Activated CD4-positive, alpha-beta memory T cell treated with anti-CD3 and anti-CD28 coated beads, Interleukin-2, amount 10 ng/mL, durations not matched to agents 7 days and 5 days (primary cell): ENCODE measurements at places on chromosomes 2 and 18. TPM values are rescaled to one million over a fixed set of nuclear protein-coding genes. Genes with fewer than 3 reads are reported as not detected.
A peak's percentile ranks its signal among the peaks of the same experiment; 100 is the strongest.

DNA sequence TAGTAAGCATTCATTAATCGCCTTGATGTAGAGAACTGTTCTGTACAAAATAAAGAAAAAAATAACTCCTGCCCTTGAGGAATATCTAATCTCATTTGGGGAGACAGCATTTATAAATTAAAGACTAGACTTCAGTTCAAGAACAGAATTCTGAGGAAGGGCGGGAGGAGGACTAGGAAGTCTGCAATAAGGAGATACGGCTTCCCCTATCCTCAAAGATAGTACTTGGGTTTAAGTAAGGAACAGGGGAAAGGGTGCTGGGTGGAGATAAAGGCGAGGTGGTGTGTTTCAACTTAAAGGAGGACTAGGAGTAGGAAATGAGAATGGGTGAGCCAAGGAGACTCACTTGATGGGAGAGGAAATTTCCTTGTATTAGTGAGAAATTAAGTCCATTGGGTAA, 121.9 kb upstream of the MSTN start:
- H3K27me3 ChIP-seq = peaks cover 25% of the 10 kb centered on the region
- H3K4me3 ChIP-seq = no peak overlapping the region
- peaks cover 7% of the 10 kb centered on the region for H3K4me1 ChIP-seq
- H3K27ac ChIP-seq = no peak overlapping the region

GRCh38 chr2:133092571-133092970, 422.6 kb upstream of the LYPD1 start:
- no peak for DNase-seq
- no peak overlapping the region for H3K4me3 ChIP-seq
- no peaks in the 10 kb centered on the region for H3K27me3 ChIP-seq
- no peaks in the 10 kb centered on the region for H3K36me3 ChIP-seq

- no peaks in the 10 kb centered on the region for H3K36me3 ChIP-seq
- no peaks in the 10 kb centered on the region for H3K27me3 ChIP-seq
- no peak overlapping the region for H3K4me3 ChIP-seq
- H3K27ac ChIP-seq = no peak overlapping the region
- DNase-seq = no peak
Measured at GRCh38 chr2:99956232-99957030, 186.0 kb downstream of the AFF3 start.

- no peak for DNase-seq
- no peaks in the 10 kb centered on the region for H3K36me3 ChIP-seq
- H3K27me3 ChIP-seq = no peaks in the 10 kb centered on the region
- H3K4me3 ChIP-seq = no peak overlapping the region
- H3K4me1 ChIP-seq = no peaks in the 10 kb centered on the region
Measured at GRCh38 chr18:70991577-70991976, 702.7 kb downstream of the SOCS6 start.

DNA sequence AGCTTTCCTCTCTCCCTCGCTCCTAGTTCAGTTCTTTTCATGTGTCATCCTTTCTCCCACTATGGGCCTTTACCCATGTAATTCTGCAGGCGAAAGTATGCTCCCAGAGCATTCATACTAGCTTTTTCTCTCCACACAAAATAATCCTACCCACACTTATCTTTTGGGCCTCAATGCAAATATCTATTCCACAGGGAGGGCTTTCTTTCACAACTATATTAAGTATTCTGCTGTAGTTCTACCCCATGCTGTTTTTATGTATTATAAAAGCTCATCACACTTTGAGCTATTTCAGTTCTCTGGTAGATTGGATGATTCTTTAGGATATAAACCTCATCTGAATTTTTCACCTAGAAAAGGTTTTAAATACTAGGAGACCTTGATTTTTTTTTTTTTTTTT, 774.6 kb upstream of the CRIM1 start:
- no peak overlapping the region for H3K4me3 ChIP-seq
- H3K4me1 ChIP-seq = no peaks in the 10 kb centered on the region
- no peaks in the 10 kb centered on the region for H3K27me3 ChIP-seq
- H3K36me3 ChIP-seq = no peaks in the 10 kb centered on the region
- no peak overlapping the region for H3K27ac ChIP-seq

DNA sequence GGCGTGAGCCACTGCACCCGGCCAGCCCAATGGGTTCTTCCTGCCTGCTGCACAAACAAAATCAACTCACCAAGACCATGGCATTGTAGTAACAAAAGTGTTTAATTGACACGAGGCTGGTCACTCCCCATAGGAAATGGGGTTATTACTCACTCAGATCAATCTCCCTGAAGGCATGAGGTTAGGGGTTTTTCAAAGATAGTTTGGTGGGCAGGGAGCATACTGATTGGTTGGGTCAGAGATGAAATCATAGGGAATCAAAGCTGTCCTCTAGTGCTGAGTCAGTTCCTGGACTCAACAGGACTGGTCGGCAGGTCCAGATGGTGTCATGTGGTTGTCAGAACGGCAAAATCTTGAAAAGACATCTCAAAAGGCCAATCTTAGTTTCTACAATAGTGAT, 122.1 kb downstream of the TMEM17 start:
- H3K4me3 ChIP-seq = no peak overlapping the region
- DNase-seq = no peak
- H3K27ac ChIP-seq = no peak overlapping the region
- H3K36me3 ChIP-seq = no peaks in the 10 kb centered on the region
- peaks cover 2% of the 10 kb centered on the region for H3K27me3 ChIP-seq

- DNase-seq = no peak
- H3K4me1 ChIP-seq = peaks cover 74% of the 10 kb centered on the region
- no peaks in the 10 kb centered on the region for H3K27me3 ChIP-seq
- peak within 1 kb of the TSS; percentile 95 for H3K4me3 ChIP-seq
- H3K27ac ChIP-seq = peak within 1 kb of the TSS; percentile 90
Measured at GRCh38 chr2:105744909-105745853, at the start of gene NCK2. Gene NCK2, plus strand, starts transcription at chr2:105744912. Its CDS starts 110,152 bp downstream, at chr2:105855064.

GRCh38 chr2:39938035-39938835, 159.2 kb upstream of the THUMPD2 start:
- no peaks in the 10 kb centered on the region for H3K27me3 ChIP-seq
- DNase-seq = no peak
- H3K4me1 ChIP-seq = peaks cover 54% of the 10 kb centered on the region
- peak overlapping the region; percentile 86 for H3K27ac ChIP-seq
- peak overlapping the region; percentile 21 for H3K4me3 ChIP-seq
- peaks cover 19% of the 10 kb centered on the region for H3K36me3 ChIP-seq

DNA sequence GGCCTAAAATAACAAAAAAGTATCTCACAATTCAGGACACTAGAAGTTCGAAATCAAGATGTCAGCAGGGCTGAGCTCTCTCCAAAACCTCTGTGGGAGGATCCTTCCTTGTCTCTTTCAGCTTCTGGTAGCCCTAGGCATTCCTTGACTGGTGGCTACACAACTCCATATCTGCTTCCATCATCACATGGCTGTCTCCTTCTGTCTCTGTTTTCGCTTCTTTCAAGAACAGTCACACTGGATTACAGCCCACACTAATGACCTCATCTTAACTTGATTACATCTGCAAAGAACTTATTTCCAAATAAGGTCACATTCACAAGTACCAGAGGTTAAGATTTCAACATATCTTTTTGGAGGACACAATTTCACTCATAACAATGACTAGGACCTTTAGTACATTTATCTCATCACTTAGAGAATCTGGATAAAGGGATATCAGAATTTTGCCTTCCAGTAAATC, 275.2 kb downstream of the IRS1 start:
- no peak overlapping the region for H3K27ac ChIP-seq
- DNase-seq = no peak

DNA sequence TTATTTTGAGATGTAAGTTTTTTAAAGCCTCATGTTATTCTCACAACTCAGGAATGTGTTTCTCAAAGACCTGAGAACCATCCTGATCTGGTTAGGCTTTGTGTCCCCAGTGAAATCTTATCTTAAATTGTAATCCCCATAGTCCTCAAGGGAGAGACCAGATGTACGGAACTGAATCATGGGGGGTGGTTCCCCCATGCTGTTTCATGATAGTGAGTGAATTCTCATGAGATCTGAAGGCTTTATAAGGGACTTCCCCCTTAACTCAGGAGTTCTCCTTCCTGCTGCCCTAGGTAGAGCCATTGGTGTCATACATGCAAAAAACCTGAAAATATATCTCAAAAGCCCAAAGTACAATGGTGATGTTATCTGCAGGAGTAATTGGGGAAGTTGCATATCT, 836.7 kb downstream of the CBLN2 start:
- DNase-seq = no peak
- no peaks in the 10 kb centered on the region for H3K4me1 ChIP-seq
- no peaks in the 10 kb centered on the region for H3K27me3 ChIP-seq

DNA sequence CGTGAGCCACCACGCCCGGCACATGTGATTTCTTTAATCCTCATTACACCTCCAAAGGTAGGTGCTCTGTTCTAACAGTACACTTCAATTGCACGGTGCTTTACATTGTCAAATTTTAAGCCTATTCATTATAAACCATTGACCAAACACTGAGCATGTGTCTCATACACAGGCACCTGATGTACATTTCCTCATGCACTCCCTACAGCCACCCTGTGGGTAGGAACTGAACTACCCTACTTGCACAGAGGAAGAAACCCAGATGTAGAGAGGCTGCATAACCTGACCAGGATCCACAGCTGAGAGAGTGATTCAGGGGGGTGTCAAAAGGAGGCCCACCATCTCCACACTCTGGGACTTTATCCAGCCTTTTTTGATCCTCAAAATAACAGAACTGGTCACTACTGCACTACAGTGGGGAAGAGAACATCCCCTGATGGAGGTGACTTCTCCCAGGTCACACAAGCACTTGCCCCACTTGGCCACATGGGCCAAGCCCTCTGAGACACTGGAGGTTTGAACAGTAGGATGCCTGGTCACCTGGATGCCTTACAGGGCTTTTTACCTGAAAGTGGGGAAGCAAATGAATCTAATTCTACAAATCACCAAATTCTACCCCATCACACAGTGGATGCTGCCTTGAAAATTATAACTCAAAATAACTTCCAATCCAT, 6.9 kb upstream of the DPYSL5 start:
- H3K27me3 ChIP-seq = peaks cover 51% of the 10 kb centered on the region
- H3K27ac ChIP-seq = no peak overlapping the region
- H3K4me3 ChIP-seq = no peak overlapping the region
- no peaks in the 10 kb centered on the region for H3K36me3 ChIP-seq
- no peak for DNase-seq
- no peaks in the 10 kb centered on the region for H3K4me1 ChIP-seq

DNA sequence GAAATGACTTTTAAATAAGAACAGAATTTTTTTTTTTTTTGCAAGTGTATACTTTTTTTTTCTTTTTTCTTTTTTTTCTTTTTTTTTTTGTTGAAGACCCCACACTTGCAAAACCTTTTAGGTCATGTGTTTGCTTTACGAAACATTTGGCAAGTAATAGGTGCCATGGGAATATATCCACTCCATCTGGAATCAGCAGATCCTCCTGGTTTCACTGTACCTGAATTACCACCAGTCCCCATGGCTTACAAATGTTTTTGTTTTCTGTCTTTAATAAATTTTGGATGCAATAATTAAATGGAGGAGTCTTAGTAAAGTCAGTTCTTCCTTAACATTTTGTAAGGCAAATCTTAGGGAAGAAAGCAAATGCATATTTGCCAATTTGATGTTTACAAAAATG, 559.7 kb upstream of the ZEB2 start:
- H3K4me3 ChIP-seq = no peak overlapping the region
- no peak overlapping the region for H3K27ac ChIP-seq
- H3K4me1 ChIP-seq = no peaks in the 10 kb centered on the region
- H3K36me3 ChIP-seq = no peaks in the 10 kb centered on the region
- DNase-seq = no peak

GRCh38 chr2:118989481-118989880, 47.5 kb downstream of the MARCO start:
- H3K4me1 ChIP-seq = no peaks in the 10 kb centered on the region
- no peak overlapping the region for H3K27ac ChIP-seq
- no peak overlapping the region for H3K4me3 ChIP-seq
- peak; percentile 2 for DNase-seq

DNA sequence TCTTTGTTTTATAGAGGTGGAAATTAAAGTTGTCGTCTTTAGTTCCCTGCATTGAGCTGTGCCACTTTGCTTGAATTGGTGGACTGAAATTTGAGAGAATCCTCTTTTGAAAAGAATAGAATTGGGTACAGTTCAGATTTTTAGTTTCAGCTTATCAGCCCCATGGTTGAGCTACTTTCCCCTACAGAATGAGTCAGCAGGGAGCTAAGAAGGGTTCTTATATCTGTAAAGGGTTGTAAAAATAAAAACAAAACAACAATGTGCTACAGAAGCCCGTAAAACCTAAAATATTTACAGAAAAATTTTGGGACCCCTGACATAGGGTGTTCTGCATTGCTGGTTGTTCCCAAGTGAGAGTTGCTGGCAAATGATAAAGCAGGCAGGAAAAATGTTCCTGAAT, 12.6 kb downstream of the SLC20A1 start:
- H3K27ac ChIP-seq = peak overlapping the region; percentile 71
- no peak overlapping the region for H3K4me3 ChIP-seq
- peaks cover 75% of the 10 kb centered on the region for H3K4me1 ChIP-seq
- H3K27me3 ChIP-seq = no peaks in the 10 kb centered on the region

GRCh38 chr2:191304939-191305875, 60.0 kb downstream of the MYO1B start:
- H3K27ac ChIP-seq = no peak overlapping the region
- DNase-seq = no peak
- peaks cover 2% of the 10 kb centered on the region for H3K27me3 ChIP-seq
- H3K4me3 ChIP-seq = no peak overlapping the region
- H3K4me1 ChIP-seq = no peaks in the 10 kb centered on the region

DNA sequence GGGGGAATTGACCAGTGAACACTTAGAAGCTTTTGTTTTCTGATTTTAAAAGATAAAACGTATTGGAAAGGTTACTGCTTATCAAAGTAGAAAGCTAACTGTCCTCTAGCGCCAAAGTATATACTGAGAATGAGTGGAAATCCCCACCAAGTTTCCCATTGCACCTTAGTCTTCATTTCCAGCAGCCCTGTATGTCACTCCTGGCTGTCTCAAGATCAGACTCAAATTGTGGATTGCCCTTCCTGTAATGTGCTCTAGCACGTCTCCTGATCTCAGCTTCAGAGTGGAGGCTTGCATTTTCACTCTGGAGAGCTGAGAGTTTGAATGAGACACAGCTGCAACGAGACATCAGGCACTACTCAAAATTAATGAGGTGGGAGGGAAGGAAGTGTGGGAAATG, 26.6 kb downstream of the MFF start:
- no peak overlapping the region for H3K4me3 ChIP-seq
- no peak for DNase-seq
- H3K4me1 ChIP-seq = peaks cover 3% of the 10 kb centered on the region
- no peaks in the 10 kb centered on the region for H3K27me3 ChIP-seq

DNA sequence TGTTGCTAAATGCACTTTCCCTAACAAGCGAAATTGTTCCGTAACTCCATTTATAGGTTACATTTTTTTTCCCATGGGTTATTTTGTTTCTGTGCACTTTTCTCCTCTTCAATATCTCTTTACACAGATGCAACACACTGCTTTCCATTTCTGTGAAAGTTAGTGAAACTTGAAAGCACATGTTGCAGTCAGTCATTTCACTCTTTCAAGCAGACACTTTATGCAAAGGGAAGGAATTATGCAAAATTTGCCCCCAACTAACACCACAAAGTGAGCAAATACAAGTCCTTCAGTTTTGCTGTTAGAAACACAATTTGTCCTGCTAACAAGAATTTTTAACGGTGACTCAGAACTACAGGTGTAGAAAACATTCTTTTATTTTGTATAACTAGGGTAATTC, 124.8 kb downstream of the PTH2R start:
- H3K4me3 ChIP-seq = no peak overlapping the region
- no peaks in the 10 kb centered on the region for H3K4me1 ChIP-seq
- no peak for DNase-seq
- H3K36me3 ChIP-seq = no peaks in the 10 kb centered on the region
- H3K27me3 ChIP-seq = no peaks in the 10 kb centered on the region
- no peak overlapping the region for H3K27ac ChIP-seq

The CYRIA gene
- 0.10 TPM for total RNA-seq

The CNGA3 gene
- not detected for total RNA-seq

The SCN2A gene
- not detected for total RNA-seq

The SLC5A7 gene
- not detected for total RNA-seq

The ZNF804A gene
- not detected for total RNA-seq

The HOXD3 gene
- total RNA-seq = not detected

The PCARE gene
- not detected for total RNA-seq

The LHCGR gene
- total RNA-seq = not detected

The AP1S3 gene
- 6.4 TPM for total RNA-seq

The SIX2 gene
- total RNA-seq = not detected
